ENCODE measurements at places on chromosomes 1 and 21.

GRCh38 chr1:92408825-92409224, 77.9 kb downstream of the GFI1 start:
- no peak for DNase-seq

- no peak for DNase-seq
Observed at GRCh38 chr21:39489380-39489924, 37.7 kb downstream of the SH3BGR start.

DNA sequence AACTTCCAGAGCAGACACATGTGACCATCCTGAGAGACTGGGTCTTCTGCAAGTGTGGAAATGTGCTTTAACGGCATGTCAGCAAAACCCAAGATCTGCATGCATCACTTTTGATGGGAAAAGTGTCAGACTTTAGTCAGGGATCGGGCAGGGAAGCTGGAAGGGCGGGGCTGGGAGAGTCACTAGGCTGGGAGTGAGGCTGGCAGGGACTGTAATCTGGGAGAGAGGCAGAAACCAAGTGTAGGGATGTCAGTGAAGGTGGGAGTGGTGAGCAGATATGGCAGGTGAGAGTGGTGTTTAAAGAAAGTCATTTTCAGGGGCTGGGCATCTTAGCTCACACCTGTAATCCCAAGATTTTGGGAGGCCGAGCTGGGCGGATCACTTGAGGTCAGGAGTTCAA, 11.3 kb downstream of the CDA start:
- DNase-seq, result no peak

DNA sequence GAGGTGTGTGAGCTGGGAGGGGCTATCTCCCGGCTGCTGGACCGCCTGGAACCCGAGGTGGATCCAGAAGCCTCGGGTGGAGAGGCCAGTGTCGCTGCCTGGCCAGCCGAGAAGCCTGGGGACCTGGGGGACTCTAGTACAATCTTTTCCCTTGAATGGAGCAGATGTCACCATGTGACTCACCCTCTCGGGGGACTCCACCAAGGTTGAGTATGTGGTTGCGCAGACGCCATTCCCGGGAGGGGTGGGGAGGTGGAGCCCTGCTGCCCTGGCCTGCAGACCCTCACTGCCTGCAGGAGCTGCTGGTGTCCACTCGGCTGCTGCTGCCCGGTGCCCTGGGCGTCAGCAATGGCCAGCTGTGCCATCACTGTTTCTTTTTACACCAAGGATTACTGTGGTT, 40.3 kb downstream of the TP73 start:
- no peak for DNase-seq
